ENCODE measurements at places on chromosomes 1 and 21.

GRCh38 chr1:39681294-39681693 is 9.4 kb upstream of the NT5C1A start:
- no peak for DNase-seq

- DNase-seq: no peak
Observed at GRCh38 chr21:36988536-36988935, 18.0 kb upstream of the RIPPLY3 start.

GRCh38 chr1:84344286-84344685 is 42.8 kb downstream of the SAMD13 start:
- DNase-seq: no peak

GRCh38 chr1:118868387-118868786 is 119.8 kb downstream of the TBX15 start:
- no peak for DNase-seq

- DNase-seq: no peak
Observed at GRCh38 chr1:1601564-1602303, 1.8 kb upstream of the FNDC10 start.

- DNase-seq: no peak
Observed at GRCh38 chr21:34984356-34985058, 64.6 kb downstream of the RUNX1 start.

DNA sequence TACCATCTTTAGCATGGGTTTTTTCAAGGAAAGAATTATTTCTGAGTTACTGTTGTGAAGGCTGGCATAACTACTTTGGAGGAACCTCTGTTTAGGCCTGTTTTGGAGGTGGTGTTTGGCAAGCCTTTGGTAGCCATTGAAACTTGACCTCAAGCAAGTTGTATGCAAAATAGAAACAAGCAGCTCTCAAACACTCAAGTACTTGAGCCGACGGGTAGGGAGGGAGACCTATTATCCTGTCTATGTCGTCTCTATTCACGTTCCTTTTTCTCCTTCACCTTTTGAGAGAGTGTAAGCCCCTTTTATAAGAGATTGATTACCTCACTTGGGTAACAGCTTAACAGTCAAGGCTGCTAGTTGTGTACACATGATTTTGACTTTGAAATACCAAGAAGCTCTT is 878.3 kb upstream of the CXADR start:
- DNase-seq: peak; percentile 15

- DNase-seq: no peak
Observed at GRCh38 chr1:85116856-85117255, 68.6 kb upstream of the MCOLN3 start.

DNA sequence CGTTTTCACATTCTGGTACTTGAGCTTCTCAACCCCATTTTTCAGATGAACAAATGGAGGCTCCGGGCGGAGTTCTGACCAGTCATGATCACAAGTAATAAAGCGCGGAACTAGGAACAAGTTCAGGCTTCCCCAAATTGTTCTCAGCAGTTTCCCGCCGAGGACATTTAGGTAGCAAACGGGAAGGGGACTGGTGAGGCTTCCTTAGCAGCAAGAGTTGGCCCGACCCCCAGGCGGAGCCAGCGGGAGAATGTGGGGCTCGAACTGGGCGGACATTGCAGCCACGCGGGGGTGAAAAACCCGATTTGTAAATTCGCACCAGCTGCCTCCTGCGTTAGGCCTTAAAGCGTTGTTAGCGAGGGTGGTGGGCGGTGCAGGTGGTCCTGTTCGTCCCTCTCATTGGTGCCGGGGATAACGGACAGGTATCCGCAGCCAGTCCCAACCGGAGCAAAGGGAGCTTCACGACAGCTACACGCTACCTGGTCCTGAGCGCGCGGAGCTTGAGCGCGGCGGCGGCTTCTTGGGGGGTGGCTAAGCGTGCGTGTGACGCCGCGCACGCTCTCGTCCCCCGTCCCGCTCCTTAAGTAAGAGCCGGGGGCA is 15.3 kb downstream of the SEMA6C start:
- peak; percentile 96 for DNase-seq

DNA sequence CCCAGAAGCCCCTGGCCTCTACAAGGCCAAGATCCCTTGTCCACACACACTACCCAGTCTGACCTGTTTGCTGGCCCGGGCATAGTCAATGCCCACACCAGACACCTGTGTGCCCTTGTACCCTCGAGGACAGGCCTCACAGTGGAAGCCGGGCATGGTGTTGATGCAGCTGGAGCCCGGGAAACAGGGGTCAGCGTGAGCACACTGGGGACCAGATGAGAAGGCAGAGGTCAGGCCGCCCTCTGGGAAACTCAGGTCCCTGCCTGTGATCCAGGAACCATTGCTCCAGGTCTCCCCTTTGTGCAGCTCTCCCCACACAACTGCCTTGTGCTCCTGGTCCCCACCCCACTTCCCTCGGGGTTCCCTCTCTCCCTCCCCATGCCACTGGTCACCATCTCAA is 5.5 kb downstream of the THBS3 start:
- no peak for DNase-seq

GRCh38 chr1:39063191-39063590 is 37.0 kb downstream of the NDUFS5 start:
- DNase-seq: no peak

GRCh38 chr1:27595597-27595996 is 8.3 kb downstream of the AHDC1 start:
- DNase-seq: no peak

GRCh38 chr1:92859400-92860039 is 27.7 kb downstream of the RPL5 start:
- no peak for DNase-seq

GRCh38 chr1:162367073-162367472 is 9.6 kb downstream of the SPATA46 start:
- DNase-seq: no peak

GRCh38 chr1:109578947-109579443 is 30.6 kb downstream of the GNAI3 start:
- DNase-seq: no peak

DNA sequence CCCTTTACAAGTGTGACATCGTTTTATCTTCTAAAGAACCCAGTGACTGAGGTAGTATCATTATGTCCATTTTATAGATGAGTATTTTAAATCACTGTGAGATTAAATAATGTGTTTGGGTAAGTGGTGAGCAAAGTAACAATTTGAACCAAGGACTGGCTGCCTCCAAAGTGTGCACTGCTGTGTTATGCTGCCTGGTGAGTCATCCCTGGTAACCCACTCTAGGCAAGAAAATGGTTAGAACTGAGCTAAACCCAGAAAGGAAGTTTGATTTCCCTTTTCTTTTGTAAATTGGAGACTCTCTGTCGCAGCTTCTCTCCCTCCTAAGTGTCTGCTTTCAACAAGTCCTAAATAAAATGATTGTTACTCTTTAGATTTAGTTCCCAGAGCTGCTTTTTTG is 342.8 kb upstream of the KAZN start:
- no peak for DNase-seq

DNA sequence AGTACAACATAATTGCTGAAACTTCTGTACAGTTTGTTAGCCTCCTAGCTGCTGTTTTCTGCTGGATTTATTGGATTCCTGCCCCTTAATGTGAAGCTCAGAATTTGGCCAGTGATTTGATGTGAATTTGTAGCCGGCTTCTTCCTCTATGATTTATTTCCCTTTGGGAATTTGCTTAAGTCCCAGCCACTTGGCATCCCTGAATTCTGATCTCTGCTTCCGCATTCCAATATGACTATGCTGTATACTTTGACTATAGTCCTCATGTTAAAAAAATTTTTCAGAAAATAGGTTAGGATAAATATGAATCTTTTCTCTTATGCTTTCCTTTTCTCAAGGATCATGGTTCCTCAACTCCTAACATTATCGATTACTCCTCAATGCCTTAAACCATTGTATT is 12.4 kb upstream of the LRIF1 start:
- DNase-seq: no peak

GRCh38 chr21:38012672-38013071 is 96.4 kb upstream of the KCNJ6 start:
- DNase-seq: no peak

DNA sequence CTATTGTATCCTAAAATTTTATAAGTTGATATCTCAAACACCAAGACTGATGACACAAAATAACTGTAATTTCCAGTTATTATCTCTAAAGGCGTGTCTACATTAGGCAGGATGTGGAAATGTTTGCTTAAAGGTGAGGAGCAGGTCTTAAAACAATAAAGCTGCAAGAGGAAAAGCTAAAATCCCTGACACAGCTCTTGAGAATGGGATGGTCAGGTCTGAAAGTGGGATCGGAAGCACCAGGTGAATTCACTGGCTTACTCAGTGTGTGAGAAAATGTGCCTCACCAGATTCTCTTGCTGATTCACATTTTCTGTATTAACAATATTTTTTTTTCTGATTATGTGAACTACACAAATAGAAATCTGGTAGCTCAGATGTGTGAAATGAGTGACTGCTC is 421.9 kb upstream of the ADAMTS5 start:
- no peak for DNase-seq

GRCh38 chr1:230855886-230856285 is 12.4 kb downstream of the C1orf198 start:
- no peak for DNase-seq

DNA sequence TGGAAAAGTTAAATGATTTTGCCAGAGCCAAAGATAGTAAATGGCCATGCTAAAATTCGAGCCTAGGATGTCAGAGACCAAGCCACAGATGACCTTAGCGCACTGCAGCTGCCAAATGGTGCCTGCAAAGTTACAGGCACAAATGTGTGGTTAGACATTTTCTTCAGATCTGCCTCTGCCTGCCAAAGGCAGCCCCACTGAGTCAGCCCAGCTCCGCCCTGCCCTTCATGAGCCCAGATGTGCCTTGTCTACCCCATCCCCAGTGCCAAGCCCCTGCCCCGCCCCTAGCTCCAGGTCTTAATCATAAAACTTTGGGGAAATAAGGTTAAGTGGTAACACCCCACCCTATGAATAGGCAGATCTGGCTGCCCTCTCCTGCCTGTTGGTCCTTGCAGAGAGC is 105.9 kb downstream of the DTL start:
- DNase-seq: no peak

- DNase-seq: no peak
Observed at GRCh38 chr1:30325085-30325935, 398.1 kb downstream of the MATN1 start.

- DNase-seq: peak; percentile 51
Observed at GRCh38 chr1:165828669-165829329, 1.4 kb downstream of the UCK2 start.

GRCh38 chr1:20361805-20362381 is 71.2 kb downstream of the VWA5B1 start:
- DNase-seq: peak; percentile 95

- peak; percentile 64 for DNase-seq
Observed at GRCh38 chr1:11690397-11691301, 861 bp upstream of the DRAXIN start.

- DNase-seq: no peak
Observed at GRCh38 chr1:12167493-12168429, 970 bp downstream of the TNFRSF1B start.

GRCh38 chr1:115293899-115294298 is 44.1 kb downstream of the NGF start:
- DNase-seq: no peak

- no peak for DNase-seq
Observed at GRCh38 chr21:31279986-31280385, 64.1 kb downstream of the TIAM1 start.

- DNase-seq: no peak
Observed at GRCh38 chr1:87208931-87209330, 119.7 kb upstream of the LMO4 start.

GRCh38 chr1:76095802-76096201 is 21.3 kb downstream of the ST6GALNAC3 start:
- DNase-seq: peak; percentile 57

- DNase-seq: no peak
Observed at GRCh38 chr1:230965535-230965934, 13.1 kb downstream of the TTC13 start.

- peak; percentile 10 for DNase-seq
Observed at GRCh38 chr1:43435146-43436145, 18.3 kb downstream of the HYI start.

DNA sequence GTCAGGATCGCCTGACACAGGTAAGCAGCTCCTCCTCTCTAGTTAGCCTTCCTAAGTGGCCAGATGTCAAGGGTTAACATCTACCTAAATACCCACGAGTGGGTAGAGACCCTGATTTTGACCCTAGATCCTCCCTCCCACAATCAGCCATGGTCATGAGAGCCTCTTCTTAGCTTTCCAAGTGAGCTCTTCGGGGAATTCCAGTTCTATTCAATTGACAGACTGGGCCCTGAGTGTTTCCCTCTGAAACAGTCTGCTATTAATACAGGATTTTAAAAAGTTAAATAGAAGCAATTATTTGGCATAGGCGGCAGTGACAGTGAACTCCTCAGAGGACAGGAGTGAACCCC is 28.1 kb downstream of the C2CD2 start:
- no peak for DNase-seq

GRCh38 chr1:4880626-4881025 is 226.2 kb downstream of the AJAP1 start:
- DNase-seq: no peak

GRCh38 chr1:160115545-160116282 is at the start of gene ATP1A2:
Gene ATP1A2, plus strand, starts transcription at chr1:160115759. Its CDS starts 103 bp downstream, at chr1:160115862.
- DNase-seq: peak; percentile 66

DNA sequence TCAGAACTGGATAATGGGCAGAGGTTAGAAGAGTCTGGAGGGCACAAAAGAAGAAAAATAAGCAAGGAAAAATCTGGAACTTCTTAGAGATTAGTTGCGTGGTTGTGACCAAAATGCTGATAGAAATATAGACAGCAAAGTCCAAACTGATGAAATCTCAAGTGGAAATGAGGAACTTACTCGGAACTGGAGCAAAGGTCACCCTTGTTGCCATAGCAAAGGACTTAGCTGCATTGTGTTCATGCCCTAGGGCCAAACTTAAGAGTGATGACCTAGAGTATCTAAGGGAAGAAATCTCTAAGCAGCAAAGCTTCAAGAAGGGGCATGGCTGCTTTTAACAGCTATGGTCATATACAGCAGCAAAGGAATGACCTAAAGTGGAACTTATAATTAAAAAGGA is 180.0 kb downstream of the TTLL7 start:
- no peak for DNase-seq

- no peak for DNase-seq
Observed at GRCh38 chr21:21007606-21008005, 9.4 kb downstream of the NCAM2 start.

DNA sequence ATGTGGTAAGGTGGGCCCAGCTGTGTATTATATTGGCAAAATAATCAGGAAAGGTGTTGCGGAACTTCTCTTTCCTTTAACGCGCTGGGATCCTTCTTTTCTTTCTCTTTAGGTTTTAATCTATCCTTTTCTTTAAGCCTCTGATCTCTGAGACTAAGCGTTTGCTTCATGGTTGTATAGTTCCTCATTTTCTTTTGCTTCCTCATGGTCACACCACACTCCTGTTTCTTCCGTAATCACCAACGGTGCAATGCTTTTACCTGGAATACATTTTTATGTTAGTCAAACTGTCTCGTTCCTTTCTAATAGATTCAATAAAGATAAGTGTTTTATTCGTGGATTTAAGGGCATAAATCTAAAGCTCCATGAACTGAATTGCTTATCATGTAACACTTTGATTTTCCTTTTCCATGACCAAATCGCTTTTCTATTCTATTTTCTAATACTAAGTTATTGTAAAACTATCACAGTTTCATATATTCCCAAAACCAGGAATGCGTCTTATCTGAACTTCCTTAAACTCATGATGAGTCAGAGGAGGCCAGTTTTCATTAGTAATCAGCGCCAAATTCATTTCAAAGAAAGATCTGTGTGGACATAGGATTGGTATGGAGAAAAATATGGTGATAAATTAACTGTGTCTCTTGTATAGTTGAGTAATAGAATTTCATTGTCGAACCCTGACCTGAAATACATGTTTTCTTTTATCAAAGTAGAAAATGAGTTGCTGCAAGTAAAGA is 12.2 kb downstream of the SDCCAG8 start:
- DNase-seq: no peak

- no peak for DNase-seq
Observed at GRCh38 chr1:219902951-219903350, 25.4 kb downstream of the SLC30A10 start.
